ENCODE measurements at places on chromosomes 16 and 17.

DNA sequence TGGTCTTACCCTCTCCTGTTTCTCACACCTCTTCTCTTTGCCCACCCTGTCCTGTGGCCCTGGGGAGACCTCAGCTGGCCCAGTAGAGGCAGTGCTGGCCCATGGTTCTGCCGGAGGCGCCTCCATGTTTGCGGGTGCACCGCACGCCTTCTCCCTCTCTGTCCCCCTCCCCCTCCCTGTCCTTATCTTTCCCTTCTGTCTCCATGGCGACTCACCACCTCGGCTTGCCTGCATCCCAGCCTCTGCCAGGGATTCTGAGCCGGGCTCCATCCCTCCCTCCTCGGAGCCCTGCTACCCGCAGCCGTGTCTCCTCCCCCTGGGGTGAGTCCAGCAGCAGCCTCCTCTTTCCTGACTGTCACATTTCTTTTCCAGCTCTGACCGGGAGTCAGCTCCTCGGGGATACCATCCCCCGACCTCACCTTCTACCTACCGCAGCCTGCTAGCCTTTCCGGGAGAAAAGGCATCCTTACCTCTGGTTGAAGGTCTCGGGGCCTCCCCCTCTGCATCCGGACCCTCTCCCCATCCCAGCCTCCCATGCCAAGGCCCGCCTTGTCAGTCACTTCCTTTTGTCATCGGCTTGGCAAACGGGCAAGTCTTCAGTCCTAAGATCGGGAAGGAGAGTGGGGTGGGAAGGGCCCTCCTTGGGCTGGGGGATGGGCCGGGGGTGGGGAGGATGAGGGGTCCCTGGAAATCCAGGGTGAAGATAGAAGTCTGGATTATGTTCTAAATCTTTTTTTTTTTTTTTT, at the start of gene RNF112:
Gene RNF112, plus strand, starts transcription at position 358 of the 746 bp plus-strand sequence. Its CDS starts 177 bp downstream, at position 535.
- DNase-seq, result no peak

DNA sequence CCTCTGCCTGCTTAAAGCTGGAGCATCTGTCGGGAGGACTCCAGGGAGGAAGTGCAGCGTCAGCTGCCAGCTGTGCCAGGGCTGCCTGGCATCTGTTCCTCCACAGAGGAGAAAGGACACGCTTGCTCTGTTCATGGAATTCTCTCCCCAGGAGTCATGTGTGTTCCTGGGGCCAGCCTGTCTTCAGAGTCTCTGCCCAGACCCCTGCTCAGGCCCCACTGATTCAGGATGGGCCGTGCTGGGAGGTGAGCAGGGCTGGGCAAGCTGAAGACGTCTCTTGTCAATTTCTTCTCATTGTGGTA, 24.2 kb downstream of the CRISPLD2 start:
- no peak for DNase-seq

- no peak for DNase-seq
Measured at GRCh38 chr17:27240802-27241155, 53.1 kb upstream of the WSB1 start.

GRCh38 chr17:78394209-78394608, 15.8 kb downstream of the PGS1 start:
- DNase-seq, result no peak

- DNase-seq, result no peak
Measured at GRCh38 chr17:5621026-5621425, 36.7 kb upstream of the NLRP1 start.

DNA sequence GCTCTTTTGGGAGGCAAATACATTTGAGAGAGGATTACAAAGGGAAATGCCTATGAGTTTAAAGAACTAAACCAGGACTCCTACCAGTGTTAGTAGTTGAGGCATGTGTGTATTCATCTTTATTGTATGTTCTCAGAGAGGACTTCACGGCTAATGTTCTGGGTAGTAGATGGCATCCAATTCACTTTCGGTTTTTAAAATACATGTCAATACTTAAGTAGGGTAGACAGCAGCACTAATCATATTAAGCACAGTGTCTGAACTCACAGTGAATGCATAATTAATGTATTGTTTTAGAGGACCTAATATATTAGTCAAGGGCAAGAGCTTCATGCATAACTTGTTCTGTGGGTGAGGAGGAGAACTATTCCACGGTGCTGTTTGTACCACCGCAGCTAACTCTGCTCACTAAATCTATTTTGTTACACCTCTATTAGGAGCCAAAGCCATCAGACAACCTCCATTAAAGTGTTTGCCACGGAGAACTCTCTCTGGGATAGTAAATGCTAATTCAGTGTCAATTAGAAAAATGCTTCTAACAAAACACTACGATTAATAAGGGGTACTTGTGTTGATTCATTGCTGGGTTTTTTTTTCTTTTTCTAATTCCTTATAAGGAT, 56.3 kb downstream of the COX10 start:
- no peak for DNase-seq

- DNase-seq, result no peak
Measured at GRCh38 chr17:56096026-56096810, 57.1 kb upstream of the ANKFN1 start.

DNA sequence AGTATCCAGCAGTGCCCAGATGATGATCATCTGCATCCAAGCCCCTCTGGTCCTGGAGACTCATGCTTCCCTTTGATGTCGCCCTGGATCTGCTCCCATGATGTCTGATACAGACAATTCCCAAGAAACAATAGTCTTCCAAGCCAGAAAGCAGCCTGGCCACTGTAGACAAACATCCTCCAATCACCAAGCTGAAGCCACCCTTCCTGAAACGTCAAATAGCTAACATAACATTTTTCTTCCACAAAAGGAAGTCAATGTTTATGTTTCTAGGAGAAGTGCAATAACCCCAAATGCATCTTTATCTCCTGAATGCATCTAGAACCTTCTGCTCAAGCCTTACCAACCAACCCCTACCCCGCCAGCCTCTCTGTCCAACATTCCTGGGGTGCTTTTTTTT, 1.2 kb upstream of the DPEP2 start:
- no peak for DNase-seq

DNA sequence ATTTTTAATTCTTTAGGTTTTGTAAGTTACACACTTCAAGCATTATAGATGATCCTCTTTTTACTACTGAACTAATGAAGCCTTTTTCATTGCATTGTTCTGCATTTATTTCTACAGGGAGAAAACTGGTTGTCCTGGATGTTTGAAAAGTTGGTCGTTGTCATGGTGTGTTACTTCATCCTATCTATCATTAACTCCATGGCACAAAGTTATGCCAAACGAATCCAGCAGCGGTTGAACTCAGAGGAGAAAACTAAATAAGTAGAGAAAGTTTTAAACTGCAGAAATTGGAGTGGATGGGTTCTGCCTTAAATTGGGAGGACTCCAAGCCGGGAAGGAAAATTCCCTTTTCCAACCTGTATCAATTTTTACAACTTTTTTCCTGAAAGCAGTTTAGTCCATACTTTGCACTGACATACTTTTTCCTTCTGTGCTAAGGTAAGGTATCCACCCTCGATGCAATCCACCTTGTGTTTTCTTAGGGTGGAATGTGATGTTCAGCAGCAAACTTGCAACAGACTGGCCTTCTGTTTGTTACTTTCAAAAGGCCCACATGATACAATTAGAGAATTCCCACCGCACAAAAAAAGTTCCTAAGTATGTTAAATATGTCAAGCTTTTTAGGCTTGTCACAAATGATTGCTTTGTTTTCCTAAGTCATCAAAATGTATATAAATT, 53.0 kb downstream of the TUBD1 start:
- no peak for DNase-seq

DNA sequence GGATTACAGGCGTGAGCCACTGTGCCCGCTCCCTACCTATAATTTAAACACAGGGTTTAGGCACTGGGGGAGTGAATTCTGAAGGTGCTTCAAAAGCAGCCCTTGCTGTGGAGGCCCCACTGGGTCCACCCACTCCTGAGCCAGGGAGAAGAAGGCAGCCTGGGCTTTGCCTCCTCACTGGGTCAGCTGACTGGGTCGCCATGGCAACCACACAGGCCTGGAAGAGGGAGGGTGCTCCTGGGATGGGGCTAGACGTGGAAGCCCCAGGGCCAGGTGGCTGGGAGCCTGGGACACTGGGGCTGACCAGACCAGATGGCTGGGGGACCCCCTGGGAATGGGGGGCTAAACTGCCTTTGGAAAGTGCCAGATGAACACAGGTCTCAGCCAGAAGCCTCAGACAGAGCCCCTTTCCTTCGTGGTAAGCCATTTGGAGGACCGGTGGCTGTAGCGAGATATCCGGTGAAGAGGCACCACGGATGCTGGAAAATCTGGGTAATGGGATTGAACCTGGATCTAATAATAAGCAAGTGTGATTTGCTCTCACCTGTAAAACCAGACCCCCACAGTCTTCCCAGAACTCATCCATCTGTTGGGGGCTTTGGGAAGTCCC, 32.9 kb downstream of the TRARG1 start:
- no peak for DNase-seq

GRCh38 chr16:3149630-3150345, 15.0 kb downstream of the ZNF213 start:
- DNase-seq, result peak; percentile 84

DNA sequence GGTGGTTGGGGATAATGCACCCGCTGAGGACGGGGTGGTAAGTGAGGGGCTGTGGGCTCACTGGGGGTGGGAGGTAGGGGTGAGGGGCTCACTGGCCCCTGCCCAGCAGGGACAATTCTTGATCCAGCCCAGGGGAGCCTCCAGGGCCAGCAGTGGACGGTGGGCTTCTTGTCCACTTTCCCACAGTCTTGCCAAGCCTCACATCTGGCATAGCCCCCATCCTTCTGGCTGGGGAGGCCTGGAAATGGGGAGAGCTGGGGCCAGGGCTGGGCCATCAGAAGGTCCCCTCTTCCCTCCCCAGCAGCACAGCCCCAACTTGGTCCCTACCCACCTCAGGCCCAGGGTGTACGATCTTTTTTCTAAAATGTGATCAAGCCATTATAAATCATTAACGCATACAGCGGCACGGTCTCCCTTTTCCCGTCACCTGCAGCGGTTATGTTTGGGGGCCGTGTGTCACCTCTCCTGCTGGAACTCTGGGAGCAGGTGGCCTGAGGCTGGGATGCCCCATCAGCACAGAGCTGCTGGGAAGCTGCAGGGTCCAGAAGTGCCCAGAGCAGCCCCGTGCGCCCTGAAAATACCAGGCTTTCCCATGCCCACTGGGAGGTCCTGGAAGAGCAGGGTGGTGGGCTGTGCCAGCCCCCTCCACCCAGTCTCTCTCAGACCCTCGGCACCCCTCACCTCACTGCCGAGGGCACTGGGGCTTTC, 7.2 kb upstream of the SETD6 start:
- no peak for DNase-seq

DNA sequence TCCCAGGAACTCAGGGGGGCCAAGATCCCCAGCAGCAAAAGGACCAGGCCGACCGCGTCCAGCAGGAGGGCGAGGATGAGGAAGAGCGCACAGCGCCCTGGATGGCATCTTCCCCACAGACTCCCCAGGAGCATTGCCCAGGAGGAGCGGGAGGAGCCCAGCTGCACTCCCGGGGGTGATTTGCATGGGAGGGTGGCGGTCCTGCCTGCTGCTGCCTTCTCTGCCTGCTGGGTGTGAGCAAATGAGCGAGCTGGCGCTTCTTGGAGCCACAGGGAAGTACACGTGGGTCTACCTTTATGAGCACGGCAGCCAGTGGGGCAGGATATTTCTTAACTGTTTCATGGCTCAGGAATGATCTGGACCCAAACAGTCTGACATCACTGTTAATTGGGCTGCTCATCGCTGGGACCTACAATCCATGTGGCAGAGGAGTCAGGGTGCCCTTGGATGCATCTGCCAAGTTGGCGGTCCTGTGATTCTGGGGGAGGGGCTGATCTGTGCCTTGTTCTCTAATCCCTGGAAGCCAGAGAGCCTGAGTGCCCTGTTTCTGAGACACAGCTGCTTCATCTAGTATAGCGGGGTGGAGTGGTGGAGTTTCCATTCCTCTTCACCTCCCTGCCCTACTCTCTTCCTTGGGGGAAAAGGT, at the start of gene TMEM238L:
Gene TMEM238L, minus strand, starts transcription at position 270 of the 646 bp plus-strand sequence. Its CDS starts 136 bp downstream, at position 134.
- DNase-seq, result no peak

DNA sequence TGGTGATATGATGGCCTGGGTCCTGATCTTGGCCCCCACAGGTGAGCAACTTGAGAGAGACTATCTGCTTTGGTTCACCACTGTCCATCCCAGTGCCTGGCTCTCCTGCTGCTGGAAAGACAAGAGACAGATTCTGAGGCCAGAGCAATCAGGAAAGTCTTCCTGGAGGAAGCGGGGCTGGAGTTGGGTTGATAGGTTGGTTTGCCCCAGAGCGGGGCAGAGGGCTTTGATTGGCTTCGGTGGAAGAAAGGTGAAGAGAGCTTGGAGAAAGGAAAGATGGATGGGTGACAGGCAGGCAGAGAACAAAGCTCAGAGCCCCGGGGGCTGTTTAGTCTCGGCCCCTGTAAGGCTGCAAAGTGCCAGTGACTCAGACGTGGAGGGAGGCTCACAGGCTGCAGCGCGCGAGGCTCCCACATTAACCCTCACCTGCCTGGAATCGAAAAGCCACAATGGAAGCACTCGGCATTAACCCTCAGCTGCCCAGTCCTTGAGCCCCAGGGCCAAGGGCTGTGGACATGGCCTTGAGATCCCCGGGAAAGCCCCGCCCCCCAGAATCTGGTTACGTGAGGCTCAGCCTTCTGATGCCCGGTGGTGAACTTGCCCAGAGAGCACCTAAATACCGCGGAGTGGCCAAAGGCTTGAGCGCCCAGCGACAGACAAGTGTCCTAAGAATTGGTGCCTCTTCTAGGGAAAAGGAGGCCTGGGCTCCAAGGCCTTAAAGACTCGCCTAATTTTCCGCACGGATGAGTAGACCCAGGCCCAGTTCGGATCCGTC, 996 bp upstream of the CPNE2 start:
- DNase-seq, result no peak

DNA sequence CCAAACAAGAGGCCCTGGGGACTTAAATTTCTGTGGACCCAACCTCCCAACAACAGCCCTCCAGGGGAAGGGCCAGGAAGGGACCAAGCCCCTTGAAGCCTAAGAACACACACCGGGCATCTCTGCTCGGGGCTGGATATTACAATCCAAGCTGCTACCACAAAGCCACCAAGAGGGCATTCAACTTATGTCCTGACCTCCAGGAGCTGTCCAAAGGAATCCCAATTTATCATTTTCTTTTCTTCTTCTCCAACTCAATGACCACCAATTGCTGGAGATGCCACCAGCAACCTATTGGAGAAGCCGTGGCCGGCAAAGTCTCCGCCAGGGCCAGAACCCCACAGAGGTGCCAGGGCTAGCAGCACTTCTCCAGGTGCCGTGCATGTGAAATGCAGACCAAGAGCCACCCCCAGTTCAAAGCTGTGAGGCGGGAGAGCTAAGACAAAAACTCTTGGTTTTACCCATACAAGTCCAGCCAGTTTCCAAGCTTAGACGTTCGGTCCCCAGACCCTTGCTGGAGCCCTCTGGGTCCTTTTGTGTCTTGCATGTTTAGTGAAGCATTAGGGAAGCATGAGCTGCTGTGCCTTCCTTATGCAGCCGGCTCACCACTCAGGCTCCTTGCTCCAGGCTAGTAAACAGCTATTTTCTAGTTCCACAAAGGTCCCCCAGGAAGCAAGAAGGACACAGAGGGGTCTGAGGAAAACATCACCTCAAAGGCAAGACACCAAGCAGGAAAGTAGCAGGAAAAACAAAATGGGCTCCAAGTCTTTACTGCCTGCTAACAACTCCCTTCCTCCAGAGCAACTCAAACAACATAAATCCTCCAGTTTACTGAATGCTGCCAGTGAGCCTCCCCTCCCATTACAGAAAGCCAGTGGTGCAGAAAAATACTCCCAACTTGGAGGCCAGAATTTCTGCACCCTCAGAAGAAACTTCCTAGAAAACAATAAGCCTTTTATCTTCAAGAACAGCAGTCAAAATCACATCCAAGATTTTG, 3.2 kb downstream of the PITPNA start:
- no peak for DNase-seq

GRCh38 chr17:16491131-16491702, 776 bp downstream of the LRRC75A start:
- DNase-seq, result peak; percentile 44

GRCh38 chr16:75550211-75550662, 5.8 kb downstream of the TMEM231 start:
- peak; percentile 69 for DNase-seq

Data from GM20000 (cell line).